ENCODE measurements at places on chromosomes 1 and 21. TPM values are rescaled to one million over a fixed set of nuclear protein-coding genes. Genes with fewer than 3 reads are reported as not detected.

UTS2 gene
- not detected for total RNA-seq

HES3 gene
- not detected for total RNA-seq

UBXN10 gene
- total RNA-seq, result 0.14 TPM

NBPF4 gene
- not detected for total RNA-seq

CLCA1 gene
- not detected for total RNA-seq

PEAR1 gene
- total RNA-seq, result 19.0 TPM

CHAF1B gene
- total RNA-seq, result 21.8 TPM

Measured in epithelial cell of proximal tubule (primary cell).